ENCODE measurements at places on chromosomes 16 and 17.
A peak's percentile ranks its signal among the peaks of the same experiment; 100 is the strongest.

- peak; percentile 59 for DNase-seq
Measured at GRCh38 chr17:76384222-76384986, at the start of gene SPHK1. SPHK1 (plus strand) TSS chr17:76384609; CDS start chr17:76385645, 1,036 bp downstream.

DNA sequence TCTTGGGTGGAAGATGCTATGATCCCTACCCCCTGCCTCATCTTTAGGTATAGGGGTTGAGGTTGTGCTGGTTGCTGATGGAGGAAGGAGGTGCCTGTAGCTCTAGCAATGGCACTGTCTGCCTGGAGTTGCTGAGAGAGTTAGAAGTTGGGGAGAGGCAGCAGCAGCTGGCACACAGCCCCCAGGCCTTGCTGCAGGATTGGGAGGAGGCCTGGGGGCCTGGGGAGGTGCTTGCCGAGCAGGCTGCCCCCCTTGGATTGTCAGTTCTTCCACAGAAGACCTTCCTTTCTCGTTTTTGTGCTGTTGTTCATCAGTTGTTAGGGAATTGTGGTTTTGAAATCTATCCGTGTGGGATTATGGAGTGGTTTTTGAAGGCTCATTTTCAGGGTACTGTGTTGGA, 52.9 kb downstream of the SEC14L1 start:
- no peak for DNase-seq

DNA sequence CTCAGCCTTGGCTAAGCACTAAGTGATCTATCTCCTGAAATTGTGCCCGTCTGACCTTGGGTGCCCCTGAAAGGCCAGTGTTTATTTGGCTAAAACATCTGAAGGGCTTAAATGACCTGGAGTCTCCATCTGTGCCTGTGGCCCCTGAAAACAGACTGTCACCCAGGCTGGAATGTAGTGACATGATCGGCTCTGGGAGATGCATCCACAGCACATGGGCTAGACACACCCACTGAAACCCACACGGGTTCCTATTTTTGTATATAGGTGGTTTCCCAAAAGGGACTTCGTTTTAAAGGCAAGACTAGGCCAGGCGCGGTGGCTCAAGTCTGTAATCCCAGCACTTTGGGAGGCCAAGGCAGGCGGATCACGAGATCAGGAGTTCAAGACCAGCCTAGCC, 13.5 kb downstream of the CEP295NL start:
- DNase-seq = no peak

DNA sequence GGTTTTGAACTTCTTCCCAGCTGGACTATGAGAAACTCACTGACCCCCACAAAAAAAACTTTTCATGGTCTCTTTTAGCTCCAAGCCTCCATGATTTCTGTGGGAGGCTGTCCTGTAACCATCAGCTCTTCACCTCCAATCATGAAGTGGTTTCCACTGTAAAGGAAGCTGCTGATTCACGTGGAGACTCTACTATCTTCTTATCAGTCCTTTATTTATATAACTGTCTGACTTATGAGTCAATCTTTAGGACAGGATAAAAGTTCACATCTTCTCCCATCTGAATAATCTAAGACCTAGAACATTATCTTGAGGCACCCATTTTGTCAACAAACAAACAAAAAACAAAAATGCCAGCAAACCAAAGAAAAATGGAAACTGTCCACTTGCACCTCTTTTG, 409.9 kb downstream of the SLC39A11 start:
- no peak for DNase-seq

DNA sequence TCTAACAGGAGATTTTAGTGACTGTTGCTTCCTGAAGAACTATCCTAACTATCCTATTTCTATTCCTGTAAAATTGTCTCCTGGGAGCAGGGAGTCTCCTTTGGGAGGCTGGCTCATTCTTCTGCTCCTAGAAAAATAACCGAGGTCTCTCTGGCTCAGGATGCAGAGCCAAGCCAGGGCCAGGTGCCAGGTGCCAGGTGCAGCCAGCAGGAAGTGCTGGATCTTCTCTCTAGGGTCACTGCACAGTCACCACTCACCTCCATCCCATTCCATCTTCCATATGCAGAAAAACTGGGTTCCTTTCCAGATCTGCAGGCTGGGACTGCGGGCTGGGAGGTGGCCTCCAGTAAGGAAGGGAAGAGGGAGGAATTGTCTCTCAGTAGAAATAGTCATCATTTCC, 3.8 kb upstream of the TMC7 start:
- DNase-seq = no peak

- DNase-seq = no peak
Measured at GRCh38 chr16:22360963-22361659, 13.3 kb downstream of the CDR2 start.

- no peak for DNase-seq
Measured at GRCh38 chr16:1708083-1708767, 2.2 kb downstream of the MAPK8IP3 start.

GRCh38 chr16:58329135-58329534, 34.3 kb upstream of the PRSS54 start:
- no peak for DNase-seq

DNA sequence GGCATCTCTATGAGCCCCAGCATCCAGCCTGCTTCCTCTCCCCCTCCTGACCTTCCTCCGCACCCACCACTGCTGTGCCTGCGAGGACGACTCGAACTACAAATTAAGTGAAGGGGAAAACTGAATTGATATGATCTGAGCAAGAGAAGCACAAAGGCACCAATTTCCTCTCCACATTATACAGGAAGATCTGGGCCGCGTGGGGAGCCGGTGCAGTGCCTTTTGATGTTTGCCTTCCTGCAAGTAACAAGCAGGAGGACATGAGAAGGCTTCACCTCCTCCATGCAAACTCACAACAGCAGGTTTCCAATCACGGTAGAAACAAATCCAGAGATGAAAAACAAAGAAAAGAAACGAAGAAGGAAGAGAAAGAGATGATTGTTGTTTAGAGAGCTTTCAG, 57.8 kb upstream of the MMP2 start:
- no peak for DNase-seq

- peak; percentile 61 for DNase-seq
Measured at GRCh38 chr17:31074772-31075555, 19.8 kb upstream of the NF1 start.

GRCh38 chr17:35708951-35709350, 22.5 kb upstream of the RASL10B start:
- DNase-seq = no peak

DNA sequence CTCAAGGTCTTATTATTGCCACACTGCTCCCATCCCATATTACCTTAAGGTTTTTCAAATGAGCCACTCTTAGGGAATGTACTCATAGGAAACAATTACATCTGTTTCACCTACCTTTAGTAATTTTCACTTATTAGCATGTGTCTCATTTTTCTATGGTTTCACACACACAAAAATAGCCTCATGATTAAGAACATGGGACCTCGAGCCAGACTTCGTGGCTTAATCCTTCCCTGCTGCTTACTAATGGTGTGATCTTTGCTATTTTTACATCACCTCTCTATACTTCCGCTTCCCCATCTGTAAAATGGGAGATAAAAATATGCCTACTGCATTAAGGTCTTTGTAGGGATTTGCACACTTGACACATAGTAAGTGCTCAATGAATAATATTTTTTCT, 38.5 kb downstream of the OTOA start:
- no peak for DNase-seq

GRCh38 chr17:68205251-68205807, 42.5 kb upstream of the AMZ2 start:
- peak; percentile 65 for DNase-seq

GRCh38 chr17:18025241-18025944, 13.6 kb downstream of the ATPAF2 start:
- no peak for DNase-seq

DNA sequence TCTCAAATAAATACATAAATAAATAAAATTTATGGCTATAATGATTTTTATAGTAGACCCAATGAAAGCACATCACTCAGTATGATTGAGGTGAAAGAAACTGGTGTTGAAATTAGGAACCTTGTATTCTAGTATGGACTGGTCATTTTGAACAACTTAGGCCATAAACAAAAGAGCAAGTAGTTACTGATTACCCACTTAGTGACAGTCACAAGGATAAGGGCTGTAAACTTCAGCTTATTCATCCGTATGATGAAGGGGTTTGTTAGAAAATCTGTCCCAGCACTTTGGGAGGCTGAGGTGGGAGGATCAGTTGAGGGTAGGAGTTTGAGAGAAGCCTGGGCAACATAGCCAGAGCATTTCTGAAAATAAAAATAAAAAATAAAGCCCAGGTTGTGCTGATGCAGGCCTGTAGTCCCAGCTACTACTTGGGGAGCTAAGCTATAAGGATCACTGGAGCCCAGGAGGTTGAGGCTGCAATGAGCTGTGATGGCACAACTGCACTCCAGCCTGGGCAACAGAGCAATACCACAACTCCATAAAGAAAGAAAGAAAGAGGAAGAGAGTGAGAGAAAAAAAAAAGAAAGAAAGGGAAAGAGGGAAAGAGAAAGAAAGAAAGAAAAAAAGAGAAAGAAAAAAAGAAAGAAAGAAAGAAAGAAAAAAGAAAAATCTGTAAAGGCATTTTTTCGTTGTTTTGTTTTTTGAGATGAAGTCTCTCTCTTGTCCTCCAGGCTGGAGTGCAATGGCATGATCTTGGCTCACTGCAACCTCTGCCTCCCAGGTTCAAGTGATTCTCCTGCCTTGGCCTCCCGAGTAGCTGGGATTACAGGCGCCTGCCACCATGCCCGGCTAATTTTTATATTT, 4.2 kb upstream of the SPAG9 start:
- DNase-seq = no peak

DNA sequence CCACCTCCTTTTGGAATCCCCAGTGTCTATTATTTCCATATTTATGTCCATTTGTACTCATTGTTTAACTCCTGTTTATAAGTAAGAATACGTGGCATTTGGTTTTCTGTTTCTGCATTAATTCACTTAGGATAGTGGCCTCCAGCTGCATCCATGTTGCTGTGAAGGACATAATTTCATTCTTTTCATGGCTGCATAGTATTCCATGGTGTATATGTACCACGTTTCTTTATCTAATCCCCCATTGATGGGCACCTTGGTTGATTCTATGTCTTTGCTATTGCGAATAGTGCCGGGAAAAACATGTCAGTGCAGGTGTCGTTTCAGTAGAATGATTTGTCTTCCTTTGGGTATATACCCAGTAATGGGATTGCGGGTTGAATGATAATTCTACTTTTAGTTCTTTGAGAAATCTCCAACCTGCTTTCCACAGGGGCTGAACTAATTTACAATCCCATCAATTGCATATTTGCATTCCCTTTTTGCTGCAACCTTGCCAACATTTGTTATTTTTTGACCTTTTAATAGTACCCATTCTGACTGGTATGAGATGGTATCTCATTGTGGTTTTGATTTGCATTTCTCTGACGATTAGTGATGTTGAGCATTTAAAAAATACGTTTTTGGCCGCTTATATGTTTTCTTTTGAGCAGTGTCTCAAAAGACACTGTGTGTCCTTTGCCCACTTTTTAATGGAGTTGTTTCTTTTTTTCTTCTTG, 373.2 kb upstream of the TNRC6C start:
- DNase-seq = no peak

DNA sequence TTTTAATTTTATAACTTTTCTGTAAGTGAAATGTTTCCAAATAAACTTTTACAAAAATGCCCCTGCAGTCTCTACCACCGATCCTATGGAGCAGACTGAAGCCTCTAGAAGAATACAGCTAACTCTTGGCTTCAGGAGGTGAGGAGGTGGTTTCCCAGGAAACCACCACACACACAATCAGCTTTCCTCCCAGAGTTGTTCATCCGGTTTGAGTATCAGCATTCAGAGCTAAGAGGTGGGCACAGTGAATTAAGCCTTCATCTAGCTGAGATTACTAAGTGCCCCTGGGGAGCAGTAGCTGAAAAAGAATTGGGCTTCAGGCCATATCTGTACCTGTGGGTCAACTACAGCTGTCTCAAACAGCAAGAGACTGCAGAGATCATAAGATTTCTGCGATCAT, 139.7 kb downstream of the AATF start:
- DNase-seq = no peak

GRCh38 chr17:33234930-33235685, 58.0 kb downstream of the ASIC2 start:
- DNase-seq = peak; percentile 60

- no peak for DNase-seq
Measured at GRCh38 chr16:54783980-54784379, 146.7 kb upstream of the IRX5 start.

DNA sequence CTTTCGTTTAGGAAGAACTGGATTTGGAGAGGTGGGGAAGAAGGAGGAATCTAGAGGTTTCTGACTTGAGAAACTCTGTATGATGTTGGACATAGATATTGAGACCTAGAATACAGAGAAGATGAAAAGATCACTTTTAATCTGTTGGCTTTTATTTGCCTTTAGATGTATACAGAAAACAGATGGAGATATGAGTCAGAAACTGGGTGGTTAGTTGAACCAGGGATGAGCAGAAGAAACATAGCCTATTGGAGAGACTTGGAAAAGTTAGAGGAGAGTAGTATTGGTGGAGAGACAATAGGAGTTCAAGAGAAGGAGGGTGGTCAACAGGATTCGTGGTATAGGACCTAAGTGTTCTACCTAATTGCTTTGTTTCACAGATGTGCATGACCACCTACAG, 5.1 kb downstream of the PHAF1 start:
- DNase-seq = no peak

DNA sequence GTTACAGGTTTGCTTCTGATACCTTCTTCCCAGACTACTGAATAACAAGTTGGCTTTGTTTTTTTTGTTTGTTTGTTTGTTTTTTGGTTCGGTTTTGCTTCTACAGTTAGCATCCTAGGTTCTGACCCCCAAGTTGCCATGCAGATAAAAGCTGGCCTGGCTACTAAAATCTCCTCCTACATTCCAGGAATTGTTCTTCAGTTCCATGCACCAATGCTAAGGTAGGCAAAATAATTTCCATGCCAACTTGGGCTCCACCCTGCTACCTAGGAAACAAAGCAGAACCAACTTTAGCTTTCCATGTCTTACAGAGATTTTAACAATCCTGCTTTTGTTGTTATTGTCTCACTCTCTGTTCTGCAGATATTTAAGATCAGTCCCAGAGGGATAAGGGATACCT, 495.5 kb upstream of the SOX9 start:
- DNase-seq = no peak

GRCh38 chr17:50608700-50609379, 25.8 kb upstream of the ABCC3 start:
- no peak for DNase-seq

DNA sequence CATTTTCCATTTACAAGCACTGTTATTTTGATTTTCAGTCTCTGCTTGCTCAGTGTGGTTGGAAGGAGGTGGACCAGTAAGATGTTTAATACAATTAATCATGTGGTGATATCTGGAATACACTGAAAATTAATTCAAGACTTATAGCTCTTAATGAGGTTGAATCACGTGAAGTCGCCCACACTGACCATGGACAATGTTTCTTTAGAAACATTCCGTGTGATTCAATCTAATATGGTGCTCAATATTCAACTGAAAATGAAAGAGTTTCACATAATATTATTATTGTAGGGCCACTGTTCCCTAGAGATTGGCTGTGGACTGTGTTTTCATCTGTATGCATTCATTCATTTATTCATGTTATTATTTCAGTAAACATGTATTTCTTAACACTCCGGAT, 45.2 kb upstream of the MAF start:
- no peak for DNase-seq

- DNase-seq = no peak
Measured at GRCh38 chr17:3639981-3640596, 3.5 kb downstream of the CTNS start.
